ENCODE measurements at places on chromosomes 16 and 17.
A peak's percentile ranks its signal among the peaks of the same experiment; 100 is the strongest.

DNA sequence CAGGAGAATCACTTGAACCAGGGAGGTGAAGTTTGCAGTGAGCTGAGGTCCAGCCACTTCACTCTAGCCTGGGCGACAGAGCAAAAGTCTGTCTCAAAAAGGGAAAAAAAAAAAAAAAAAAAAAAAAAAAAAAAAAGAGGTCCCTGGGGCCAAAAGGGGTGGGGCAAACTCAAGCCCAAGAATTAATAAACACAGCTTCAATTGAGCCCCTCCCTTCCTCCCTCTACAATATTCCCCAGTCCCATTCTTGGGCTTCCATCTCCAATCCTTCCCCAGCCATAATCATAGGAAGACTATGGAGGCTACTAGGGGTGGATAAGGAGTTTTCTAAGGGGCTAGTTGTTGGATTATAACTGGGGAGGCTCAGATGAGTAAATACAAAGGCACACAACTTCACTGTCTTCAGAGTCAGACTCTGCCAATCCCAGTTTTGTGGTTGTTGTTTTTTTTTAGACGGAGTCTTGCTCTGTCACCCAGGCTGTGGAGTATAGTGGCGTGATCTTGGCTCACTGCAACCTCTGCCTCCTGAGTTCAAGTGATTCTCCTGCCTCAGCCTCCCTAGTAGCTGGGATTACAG is 9.5 kb downstream of the CAVIN1 start:
- DNase-seq = no peak

DNA sequence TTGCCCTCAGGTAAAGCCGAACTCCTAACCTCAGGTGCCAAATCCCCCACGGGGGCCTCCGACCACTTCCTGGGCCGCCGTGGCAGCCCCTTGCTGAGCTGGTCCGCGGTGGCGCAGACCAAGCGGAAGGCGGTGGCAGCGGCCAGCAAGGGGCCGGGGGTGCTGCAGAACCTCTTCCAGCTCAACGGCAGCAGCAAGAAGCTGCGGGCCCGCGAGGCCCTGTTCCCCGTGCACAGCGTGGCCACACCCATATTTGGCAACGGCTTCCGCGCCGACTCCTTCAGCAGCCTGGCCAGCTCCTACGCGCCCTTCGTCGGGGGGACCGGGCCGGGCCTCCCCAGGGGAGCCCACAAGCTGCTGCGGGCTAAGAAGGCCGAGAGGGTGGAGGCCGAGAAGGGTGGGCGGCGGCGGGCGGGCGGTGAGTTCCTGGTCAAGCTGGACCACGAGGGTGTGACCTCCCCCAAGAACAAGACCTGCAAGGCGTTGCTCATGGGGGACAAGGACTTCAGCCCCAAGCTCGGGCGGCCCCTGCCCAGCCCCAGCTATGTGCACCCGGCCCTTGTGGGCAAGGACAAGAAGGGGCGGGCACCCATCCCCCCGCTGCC is 51.6 kb downstream of the ACTG1 start:
- no peak for DNase-seq

DNA sequence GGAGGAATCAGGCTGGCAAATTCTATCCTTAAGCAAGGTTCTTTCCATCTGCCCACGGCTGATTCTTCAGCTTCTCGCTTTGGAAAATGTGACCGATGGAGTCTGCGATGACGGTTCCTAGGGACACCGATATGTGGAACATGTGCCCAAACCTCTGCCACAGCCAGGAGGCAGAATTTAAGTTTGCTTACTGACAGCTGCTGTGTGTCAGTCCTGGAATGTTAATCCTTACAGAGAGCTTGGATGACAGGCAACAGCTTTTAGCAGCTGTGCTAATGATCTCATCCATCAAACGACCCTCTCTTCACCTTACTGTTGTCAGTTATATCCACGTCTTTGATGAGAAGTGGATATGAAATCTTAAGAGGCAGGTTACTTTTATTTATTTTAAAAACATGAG is 11.4 kb upstream of the MYH13 start:
- DNase-seq = no peak

GRCh38 chr17:66724581-66725341 is 110.2 kb upstream of the CACNG5 start:
- no peak for DNase-seq

DNA sequence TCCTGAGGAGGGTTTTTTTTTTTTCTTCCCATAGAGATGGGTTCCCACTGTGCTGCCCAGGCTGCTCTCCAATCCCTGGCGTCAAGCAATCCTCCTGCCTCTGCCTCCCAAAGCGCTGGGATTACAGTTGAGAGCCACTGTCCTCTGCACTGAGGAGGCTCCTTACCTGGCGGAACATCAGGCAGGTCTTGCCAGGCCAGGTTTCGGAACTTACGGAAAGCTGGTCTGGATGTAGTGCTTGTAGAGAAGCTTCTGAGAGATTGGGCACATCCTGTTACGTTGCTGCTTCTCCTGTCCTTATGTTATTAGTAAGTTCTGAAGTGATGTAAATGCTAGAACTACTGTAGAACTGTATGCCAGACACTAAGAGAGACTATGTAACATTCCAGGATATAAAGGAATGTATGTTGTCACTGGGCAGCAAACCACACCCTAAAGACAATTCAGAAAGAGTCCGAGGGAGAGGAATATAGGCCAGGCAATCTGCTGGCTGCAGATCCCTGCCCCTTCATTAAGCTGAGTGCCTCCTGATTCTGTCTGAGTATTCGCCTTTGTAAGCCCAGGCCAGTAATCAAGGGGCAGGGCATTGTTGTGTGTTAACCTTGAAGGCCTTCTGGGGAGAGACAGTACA is 21.1 kb downstream of the ETV4 start:
- no peak for DNase-seq

DNA sequence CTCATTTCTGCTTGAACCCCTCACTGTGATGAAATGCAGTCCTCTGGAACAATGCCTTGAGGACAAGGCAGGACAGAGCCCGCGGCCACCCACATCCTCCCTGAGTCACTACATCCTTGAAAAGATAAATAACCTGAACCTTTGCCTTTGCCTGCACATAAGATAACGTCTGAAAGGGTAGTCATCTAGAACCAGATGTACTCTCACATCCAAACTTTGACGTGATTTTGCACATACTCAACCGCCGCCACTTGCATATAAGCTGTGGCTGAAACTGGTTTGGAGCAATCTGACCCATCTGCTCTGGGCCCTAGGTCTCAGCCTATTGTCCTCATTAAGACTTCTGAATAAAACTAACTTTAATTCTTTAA is 252.1 kb downstream of the PHKB start:
- no peak for DNase-seq

DNA sequence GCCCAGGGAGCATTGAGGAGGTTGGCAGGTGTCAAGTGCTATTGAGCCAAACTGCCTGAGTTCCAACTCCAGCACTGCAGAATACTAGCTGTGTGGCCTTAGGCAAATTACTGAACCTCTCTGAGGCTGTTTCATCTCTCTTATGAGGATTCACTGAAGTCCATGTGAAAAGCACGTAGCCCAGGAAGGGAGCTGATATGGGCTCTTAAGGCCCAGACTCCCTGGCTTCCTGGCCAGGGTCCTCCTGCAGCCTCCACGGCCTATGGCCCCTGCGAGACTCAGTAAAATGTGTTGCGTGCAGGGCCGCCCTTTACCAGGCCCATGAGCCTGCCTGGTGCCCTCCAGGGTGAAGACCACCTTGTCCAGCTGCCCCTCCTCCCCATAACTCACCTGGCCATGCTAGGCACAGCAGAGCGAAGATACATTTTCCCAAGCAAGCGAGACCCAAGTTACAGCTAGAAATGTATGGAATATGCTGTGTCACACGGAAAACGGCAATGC is 133.7 kb upstream of the TNRC6C start:
- no peak for DNase-seq

DNA sequence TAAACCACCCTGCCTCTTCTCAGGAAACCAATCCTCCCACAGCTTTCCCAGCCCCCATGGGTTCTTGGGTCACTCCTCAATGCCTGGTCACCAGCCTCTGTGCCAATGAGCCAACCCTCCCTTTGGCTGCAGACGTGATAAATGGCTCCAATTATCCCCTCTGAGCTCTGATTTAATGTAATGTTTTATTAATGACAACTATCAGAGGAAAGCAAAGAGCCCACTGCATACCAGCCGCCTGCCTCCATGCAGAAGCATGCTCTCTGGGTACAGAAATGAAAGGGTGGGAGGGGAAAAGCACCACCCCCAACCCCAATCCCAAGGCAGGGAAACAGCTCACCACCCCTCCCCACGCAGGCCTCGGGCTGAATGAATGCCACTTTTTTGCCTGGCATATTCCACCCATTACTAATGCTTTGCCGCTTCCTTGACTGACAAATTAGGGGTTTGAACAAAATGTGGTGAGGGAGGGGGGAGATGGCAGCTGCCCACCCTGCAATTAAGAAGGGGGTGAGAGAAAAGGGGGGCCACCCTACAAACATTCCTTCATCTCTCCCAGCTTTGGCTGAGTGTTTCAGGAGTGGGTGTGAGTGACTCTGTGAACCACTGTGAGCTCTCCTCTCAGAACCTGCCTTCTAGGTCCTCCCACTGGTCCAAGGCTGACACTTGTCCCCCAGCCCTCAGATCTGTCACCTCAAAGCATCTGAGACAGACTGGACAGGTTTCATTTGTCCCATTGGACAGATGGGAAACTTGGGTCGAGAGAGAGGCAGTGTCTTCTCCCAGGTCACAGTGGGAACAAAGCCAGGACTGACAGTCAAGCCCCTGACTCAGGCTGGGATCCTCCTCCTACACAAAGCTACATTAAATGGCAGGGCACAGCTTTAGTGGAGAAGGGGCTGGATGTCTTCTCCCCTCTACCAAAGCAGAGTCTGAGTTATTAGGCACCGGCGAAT is 161.5 kb downstream of the TMEM132E start:
- DNase-seq = no peak

GRCh38 chr16:83967838-83968305 is at the start of gene NECAB2:
Gene NECAB2, plus strand, starts transcription at chr16:83968244. Its CDS starts 405 bp downstream, at chr16:83968649.
- DNase-seq = no peak

GRCh38 chr16:25488435-25488834 is 203.3 kb upstream of the HS3ST4 start:
- no peak for DNase-seq

DNA sequence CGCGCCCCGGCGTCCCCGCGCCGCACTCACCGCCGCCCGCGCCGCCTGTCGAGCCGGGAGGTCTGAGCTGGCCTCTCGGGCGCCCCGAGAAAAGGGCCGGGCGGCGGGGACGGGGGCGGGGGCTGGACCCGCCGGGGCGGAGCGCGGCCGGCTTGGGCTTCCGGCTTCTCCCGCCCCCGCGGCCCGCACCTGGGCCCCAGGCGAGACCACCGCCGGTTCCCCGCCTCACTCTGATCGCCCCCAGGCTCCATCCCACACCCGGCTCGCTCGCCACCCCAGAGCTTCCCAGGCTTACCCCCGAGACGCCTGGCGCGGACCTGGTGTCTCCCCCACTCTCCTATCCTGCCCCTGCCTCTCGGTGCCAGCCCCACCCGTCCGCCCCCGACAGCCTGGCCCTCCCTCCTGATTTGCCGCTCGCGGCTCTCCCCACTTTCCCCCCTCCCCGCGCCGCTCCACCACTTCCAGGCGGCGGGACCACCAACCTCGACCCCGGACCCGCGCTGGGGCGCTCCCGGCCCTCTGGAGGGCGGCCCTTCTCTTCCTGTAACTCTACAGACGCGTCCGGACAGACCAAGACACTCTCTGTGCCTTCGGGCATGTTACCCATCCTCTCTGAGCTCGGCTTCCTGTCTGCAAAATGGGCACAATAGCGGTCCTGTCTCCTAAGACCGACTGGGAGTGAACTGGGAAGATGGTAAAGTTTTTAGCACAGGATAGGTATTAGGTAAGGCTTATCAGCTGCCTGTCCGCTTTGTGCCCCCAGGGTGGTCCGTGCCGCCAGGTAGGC is at the start of gene LITAF:
TSS of gene LITAF (minus strand) at position 64 of the 787 bp plus-strand sequence. CDS start 30,189 bp downstream, outside the sequence.
- DNase-seq = peak; percentile 40

- DNase-seq = no peak
Observed at GRCh38 chr16:6297666-6298410, 1034.8 kb upstream of the RBFOX1 start.

- DNase-seq = no peak
Observed at GRCh38 chr17:16364625-16365024, 11.4 kb upstream of the CENPV start.

- DNase-seq = no peak
Observed at GRCh38 chr17:8122924-8123694, 797 bp downstream of the HES7 start.

DNA sequence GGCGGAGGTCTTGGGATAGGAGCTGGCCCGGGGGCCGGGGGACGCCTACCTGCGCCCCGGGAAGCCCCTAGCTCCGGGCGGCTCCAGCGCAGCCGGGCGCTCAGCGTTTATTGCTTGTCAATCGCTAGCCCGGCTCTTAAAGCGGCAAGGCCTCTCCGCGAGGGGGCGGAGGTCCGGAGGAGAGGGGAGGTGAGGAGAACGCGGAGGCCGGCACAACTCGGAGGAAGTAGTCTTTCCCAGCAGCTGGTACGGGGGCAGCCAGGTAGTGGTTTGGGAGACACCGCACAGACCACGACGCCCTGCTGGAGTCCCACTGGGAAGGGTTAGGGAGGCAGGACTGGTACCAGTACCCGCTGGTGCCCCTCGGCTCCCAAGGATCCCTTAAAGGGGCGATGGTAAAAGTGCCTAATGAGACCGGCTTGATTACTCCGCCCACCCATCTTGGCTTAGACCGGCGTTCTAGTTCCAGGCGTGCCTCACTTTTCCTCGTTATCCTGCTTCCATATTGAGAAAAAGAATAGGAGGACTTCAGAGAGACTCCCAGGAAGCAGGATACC is at the start of gene MPP2:
TSS of gene MPP2 (minus strand) at position 112 of the 557 bp plus-strand sequence. CDS start 3,076 bp downstream, outside the sequence.
- no peak for DNase-seq

DNA sequence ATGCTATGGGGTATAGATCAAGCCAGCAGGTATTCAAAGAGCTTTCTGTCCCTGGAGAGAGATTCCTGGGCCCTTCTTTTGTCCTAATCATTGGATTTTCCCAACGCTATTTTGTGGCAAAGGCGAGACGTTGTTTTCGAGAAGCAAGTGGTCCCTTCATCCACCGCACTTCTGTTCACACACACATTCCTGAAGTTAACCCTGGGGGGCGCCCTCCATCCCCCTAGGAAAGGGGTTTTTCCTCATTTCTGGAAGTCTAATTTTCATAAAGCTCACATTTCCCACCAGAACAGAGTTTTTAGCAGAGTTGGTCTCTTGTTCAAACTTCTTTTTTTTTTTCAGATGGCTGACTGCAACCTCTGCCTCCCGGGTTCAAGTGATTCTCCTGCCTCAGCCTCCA is 11.9 kb downstream of the SCGB1C2 start:
- no peak for DNase-seq

- peak; percentile 81 for DNase-seq
Observed at GRCh38 chr17:68512247-68512959, at the start of gene PRKAR1A. Gene PRKAR1A, plus strand, starts transcription at chr17:68512430. Its CDS starts 2,970 bp downstream, at chr17:68515400.

GRCh38 chr16:55529018-55529417 is 20.1 kb downstream of the LPCAT2 start:
- no peak for DNase-seq

GRCh38 chr16:56716761-56717160 is 13.2 kb upstream of the NUP93 start:
- DNase-seq = no peak

DNA sequence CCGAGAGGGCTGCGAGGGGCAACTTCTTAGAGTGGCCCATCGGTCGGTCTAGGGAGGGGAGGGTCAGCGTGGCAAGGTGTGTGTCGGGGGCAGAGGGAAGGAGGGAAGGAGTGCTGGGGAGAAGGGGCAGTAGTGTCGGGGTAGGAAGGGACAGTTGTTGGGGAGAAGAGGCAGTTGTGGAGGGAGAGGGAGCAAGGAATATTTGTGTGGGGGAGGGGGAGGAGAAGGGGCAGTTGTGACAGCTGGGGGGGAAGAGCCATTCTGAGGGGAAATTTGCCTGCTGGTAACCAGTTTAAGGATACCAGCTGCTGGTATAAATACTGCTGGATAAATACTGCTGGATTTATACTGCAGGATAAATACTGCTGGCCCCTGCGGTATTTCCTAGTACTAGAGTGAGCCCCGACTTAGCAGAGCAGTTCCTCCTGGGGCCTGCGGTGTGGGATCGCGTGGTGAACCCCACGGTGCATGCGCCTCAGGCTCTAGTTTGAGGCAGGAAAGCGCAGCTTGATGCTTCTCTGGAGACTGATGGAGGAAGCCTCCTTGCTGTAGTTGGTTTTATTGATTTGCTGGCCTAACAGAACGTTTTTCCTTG is 309 bp downstream of the DNAH2 start:
- DNase-seq = no peak

Measured in stimulated activated CD4-positive, alpha-beta T cell treated with anti-CD3 and anti-CD28 coated beads, Interleukin-15, amount 100 ng/mL, for 1 hour (primary cell).